ENCODE measurements at places on chromosomes 1 and 21.

DNA sequence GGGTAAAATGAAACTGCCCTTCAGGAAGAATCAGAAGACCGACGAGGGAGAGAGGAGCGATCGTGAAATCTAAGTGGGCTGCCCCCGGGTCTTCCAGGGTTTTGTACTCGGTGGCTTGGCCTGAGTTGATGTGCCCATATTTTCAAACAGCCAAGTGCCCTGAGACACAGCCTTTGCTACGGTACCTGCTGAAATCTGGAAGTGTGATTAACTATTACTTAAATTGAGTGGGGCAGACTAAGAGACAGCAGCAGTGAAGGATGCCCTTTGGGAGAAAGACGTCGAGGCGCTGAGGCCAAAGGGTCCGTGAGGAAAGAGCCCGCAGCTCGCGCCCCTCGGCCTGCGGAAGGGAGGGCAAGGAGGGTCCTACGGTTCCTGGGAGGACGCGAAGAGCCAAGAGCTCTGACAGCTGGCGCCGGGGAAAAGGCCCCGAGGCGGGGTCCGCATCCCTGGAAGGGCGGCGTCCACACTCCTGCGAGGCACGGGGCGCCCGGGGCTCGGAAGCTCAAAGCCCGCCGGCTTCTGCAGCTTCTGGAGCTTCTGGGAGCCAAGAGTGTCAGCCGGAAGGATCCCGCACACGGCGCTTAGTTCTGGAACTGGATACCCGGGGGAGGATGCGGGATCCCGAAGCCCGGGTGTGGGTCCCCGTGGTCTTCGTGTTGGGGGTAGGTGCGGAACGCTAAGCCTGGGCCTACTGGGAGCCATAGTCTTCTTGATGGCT is 15.4 kb upstream of the RNU1-4 start:
- DNase-seq: no peak

DNA sequence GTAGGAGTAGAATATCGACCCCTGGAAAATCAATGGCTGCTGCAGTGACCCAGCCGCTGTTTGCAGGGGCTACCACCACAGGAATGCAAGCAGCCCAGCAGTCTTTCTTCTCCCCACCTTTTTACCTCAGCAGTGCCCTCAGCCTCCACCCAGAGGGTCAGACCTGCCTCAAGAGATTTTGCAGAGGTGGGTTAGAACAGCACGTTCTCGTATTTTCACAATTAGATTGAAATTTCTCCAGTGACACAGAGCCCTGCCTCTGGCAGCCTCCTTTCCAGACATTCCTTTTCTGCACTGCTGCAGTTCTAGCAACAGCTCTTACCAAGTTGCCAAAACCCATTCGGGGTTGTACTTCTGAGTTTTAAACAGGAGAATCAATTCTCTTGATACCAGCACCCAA is 38.3 kb upstream of the PIGV start:
- DNase-seq: no peak

DNA sequence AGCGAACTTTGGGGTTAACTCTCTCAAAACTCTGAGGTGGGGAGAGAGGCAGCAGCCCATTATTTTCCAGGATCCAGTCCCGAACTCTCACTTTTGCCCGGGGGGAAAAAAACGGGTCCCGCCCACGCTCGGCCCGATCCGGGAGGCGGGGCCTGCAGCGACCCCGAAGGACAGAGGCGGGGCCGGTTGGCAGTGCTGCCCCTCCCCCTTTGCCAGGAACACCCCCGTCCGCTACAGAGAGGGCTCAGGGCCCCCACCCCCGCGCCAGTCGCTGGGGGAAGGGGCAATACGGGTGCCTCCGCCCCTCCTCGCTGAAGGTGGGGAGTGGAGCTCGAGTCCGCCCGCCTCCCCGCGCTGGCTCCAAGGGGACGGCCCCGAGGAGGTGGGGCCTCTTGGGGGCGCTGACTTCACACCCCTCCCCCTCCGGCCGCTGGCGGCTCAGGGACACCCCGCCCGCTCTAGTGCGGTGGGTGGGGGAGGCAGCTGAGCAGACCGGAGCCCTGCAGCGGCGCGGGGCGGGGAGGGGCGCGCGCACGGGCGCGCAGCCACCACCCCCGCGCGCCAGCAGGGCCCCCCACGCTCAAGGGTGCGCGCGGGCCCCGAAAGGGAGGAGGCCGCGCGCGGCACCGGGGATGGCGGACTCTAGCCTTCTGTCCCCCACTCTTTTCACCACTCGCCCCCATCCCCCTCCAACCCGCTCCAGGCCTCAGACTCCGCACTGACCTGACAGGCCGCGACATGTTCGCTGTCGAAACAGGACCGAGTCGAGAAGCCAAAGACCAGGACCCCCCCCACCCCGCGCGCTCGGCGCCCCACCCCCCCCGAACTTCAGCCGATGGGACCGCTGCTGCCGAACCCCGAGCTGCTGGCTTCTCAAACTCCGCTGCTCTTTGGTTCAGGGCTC is 496 bp downstream of the NUCKS1 start:
- peak; percentile 96 for DNase-seq

- DNase-seq: peak; percentile 26
Measured at GRCh38 chr1:246678816-246679793, 45.1 kb upstream of the SCCPDH start.

GRCh38 chr1:243939167-243939848 is 89.3 kb upstream of the AKT3 start:
- no peak for DNase-seq

- no peak for DNase-seq
Measured at GRCh38 chr1:171090604-171091003, at the start of gene FMO3. FMO3 (plus strand) TSS chr1:171090905; CDS start chr1:171092659, 1,754 bp downstream.

DNA sequence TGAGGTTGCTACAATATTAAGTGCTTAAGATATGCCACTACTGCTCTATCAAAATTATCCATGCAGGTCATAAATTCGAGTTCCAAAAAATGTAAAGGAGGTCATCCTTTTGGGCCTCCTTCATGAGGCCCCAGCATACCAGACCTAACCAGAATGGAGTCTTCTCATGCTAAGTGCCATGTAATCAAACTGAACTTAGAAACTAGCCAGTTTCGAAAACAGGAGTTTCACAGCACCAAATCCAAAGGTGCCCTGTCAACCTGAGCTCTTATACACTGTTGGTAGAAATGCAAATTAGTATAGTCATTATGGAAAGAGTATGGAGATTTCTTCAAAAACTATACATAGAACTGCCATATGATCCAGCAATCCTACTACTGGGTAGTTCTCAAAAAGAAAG is 320.5 kb downstream of the ST6GALNAC3 start:
- DNase-seq: no peak

GRCh38 chr21:46634427-46634826 is 1.0 kb upstream of the PRMT2 start:
- no peak for DNase-seq

DNA sequence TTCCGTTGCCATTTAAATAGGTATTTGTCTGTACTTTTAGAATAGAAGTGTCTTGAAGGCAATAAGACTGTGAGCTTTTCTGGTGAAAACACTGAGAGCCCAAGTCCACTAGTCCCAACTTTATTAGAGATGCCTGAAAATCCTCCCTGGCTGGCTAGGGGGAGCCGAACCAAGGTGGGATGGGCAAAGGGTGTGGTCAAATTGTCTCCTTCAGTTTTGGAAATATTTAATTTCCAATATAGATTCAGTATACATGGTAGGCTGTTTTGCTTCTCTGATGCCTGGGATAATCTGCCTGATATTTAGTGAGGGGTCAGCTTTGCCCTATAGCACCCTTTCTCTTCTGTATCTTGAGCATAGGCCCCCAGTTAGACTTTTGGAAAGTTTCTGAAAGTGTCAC is 3.5 kb downstream of the ROR1 start:
- no peak for DNase-seq

GRCh38 chr1:43584204-43584603 is 53.5 kb downstream of the PTPRF start:
- no peak for DNase-seq

- DNase-seq: no peak
Measured at GRCh38 chr1:184535191-184535970, 148.6 kb downstream of the C1orf21 start.

- DNase-seq: no peak
Measured at GRCh38 chr1:32772281-32773017, 44.7 kb downstream of the YARS1 start.

GRCh38 chr1:170461762-170462384 is 70.1 kb upstream of the GORAB start:
- DNase-seq: no peak

DNA sequence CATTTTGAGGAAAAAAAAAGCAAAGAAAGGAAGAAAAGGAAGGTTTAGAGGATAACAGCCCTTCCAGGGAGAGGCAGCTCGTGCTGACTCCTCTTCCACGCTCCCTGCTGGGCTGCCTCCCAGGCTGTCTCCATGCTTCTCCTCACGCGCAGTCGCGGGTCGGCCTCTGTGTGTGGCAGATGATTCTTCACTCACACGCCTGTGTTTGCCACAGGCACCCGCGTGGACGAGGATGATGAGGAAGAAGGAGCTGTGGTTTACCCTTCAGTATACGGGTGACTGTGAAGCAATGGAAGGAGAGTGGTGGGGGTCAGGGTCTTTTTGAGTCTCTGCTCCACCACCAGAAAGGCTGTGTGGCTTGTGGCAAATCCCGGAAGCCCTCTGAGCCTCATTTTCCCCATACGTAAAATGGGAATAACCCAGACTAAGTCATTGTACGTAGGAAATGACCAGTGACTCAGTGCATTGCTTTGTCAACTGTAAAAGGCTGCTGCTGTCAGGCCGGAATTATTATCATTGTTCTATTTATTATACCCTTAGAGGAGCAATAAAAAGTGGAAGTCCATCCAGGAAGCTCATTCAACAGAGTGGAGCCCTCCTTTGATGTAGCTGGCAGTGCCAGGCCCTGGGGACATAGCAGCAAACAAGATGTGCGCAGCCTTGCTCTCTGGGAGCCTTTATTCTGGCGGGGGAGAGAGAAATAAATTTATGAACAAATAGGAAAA is 11.9 kb upstream of the SH2D2A start:
- DNase-seq: no peak

DNA sequence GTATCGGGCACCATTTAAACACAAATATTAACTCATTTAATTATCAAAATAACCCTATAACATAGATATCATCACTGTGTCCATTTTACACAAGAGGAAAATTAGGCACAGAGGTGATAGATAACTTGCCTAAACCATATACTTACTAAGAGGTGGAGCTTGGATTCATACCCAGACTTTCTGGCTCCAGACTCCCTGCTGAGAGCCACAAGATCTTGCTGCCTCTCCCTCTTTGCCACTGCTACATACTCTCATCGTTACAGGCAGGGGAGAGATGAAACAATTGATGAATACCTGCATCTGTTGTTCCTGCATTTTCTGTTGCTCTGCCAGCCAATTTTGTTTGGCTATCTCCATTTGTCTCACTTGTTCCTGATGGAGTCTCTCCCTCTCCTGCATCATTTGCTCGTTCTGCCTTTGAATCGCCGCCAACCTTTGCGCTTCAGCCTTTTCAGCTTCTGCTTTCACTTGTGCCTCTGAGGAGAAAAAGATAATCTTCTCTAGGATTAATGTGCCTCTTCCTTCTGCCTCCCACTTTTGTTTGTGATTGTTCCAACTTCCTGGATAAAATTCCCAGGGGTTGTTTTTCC is 10.6 kb downstream of the GBP5 start:
- DNase-seq: peak; percentile 39

DNA sequence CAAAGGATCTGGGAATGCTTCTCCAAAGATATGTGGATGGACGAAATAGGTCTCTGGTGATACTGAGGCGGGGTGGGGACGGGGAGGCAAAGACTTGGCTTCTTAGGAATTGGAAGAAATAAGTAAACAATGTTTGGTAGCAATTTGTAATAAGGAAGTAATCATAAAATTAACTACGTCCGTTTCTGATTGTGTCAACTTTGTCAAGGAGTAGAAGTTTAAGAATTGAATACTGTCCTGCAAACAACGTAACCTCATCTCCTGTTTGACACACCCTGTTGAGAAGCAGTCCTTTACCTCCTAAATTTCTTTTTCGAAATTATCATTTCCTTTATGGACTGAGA is 471 bp downstream of the POLR3C start:
- no peak for DNase-seq

DNA sequence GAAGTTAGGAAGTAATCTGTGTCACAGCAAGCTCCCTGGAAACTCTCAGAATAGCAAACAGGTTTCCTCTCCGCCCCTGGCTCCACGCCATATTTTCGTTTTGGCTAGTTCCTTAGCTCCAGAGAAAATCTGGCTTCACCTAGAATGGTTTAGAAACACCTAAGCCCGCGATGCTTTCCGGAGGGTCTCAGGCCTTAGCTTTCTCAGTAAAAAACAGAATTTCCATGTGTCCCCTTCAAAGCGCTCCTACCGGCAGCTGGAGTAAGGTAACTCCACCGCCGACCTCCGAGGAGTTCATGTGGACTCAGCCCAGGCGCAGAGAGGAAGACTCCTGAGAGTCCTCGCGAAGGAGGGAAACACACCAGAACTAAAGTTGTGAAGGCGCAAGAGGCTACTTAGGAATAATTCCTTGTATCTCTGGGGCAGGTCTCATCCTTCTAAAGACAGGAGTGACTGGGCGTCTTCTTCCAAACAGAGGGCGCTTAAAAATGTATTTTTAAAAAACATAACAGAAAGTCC is 406 bp downstream of the KIAA0040 start:
- peak; percentile 82 for DNase-seq

GRCh38 chr1:86380257-86380861 is 15.8 kb downstream of the ODF2L start:
- DNase-seq: no peak

- no peak for DNase-seq
Measured at GRCh38 chr1:187237542-187237941, 408.8 kb downstream of the PLA2G4A start.

DNA sequence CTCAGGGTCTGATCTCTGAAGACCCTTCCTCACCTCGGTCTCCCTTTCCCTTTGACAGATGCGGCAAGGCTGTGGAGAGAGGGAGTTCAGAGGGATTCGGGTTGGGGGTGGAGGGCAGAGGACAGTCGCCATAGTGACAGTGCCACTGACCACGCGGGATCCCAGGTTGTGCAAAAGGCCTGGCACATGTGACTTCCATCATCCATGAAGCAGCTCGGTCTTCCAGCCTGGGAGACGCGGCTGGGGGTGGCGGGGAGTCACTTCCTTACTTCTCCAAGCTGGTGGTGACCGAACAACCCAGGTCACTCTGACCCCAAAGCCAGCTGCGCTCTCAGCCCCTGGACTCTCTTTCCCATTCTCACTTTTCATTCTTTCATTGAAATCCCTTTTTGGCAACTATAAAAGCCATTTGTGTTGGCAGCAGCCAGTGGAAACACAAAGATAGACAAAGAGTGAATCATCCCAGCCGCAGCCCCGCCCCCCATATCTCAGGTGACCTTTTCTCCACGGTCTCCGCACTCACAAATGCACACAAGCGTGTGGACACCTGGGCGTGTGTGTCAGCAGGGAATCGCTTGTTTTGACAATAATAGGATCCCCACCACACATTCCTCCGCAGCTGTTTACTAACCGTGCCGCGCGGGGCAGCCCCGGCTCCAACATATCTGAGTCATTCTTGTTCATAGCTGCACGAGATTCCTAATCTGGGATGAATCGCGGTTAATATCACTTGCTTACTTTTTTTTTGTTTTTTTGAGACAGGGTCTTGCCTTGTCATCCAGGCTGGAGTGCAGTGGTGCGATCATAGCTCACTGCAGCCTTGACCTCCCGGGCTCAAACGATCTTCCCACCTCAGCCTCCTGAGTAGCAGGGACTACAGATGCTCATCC is 68.3 kb downstream of the DHRS3 start:
- DNase-seq: peak; percentile 62

All from heart right ventricle (tissue), 16 donors.